ENCODE measurements at places on chromosomes 5 and 9. TPM values are rescaled to one million over a fixed set of nuclear protein-coding genes. Genes with fewer than 3 reads are reported as not detected.

GRCh38 chr9:71741926-71742648, 26.2 kb downstream of the CEMIP2 start:
- no peak for DNase-seq

DNA sequence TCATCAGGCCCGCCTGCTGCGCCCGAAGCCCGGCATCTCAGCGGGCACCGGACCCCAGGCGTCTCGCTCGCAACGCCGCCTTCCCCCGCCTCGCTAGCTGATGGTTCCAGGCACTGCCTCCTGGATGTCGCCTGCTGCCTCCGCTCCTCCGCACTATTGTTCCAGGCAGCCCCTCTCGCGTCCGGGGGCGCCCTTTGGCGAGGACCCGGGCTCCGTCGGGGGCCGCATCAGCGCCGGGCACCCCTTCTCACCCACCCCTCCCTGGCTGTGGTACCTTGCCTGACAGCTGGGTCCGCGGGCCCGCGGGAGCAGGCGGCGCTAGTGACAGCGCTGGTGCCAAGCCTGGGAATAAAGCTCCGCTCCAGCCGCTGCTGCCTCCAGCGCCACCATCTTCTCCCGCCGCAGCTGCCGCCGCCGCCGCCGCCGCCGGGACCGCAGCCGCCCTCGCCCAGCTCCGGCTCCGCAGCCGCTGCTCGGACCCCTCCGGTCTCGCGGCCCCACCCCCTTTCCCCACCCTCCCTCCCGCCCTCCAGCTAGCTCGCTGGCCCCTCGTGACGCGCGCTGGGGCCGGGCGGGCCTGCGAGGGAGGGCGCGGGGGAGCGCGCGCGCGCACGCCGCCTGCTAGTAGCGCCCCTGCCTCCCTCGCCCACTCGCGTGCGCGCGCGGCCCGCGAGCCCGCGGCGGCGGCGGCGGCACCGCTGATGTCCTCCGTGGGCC, at the start of gene APBA1:
Gene APBA1, minus strand, starts transcription at position 493 of the 717 bp plus-strand sequence.
- DNase-seq = peak; percentile 88

DNA sequence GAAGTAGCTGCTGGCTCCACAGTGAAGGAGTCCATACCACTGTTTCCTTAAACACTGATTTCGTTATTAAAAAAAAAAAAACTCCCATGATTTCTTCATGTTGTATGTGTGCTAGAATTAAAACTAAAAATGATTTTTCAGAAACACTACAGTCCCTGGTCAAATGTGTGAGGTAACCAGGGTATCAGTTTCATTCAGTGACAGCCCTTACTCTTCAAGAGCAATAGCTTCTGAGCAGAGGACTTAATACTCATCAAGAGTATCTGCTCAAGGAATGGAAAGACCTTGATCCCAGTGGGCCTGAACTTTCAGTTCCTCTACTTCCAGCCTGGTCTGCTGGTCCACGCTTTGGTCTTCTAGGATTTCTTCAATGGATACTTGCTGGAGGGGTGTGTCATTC, 95.1 kb downstream of the BNC2 start:
- no peak for DNase-seq

GRCh38 chr5:74257060-74257527, 383.4 kb downstream of the ENC1 start:
- DNase-seq = no peak

- DNase-seq = no peak
These were observed 15.9 kb downstream of the NFIL3 start for GRCh38 chr9:91407580-91408318.

GRCh38 chr5:65822710-65823109, 100.7 kb downstream of the NLN start:
- no peak for DNase-seq

DNA sequence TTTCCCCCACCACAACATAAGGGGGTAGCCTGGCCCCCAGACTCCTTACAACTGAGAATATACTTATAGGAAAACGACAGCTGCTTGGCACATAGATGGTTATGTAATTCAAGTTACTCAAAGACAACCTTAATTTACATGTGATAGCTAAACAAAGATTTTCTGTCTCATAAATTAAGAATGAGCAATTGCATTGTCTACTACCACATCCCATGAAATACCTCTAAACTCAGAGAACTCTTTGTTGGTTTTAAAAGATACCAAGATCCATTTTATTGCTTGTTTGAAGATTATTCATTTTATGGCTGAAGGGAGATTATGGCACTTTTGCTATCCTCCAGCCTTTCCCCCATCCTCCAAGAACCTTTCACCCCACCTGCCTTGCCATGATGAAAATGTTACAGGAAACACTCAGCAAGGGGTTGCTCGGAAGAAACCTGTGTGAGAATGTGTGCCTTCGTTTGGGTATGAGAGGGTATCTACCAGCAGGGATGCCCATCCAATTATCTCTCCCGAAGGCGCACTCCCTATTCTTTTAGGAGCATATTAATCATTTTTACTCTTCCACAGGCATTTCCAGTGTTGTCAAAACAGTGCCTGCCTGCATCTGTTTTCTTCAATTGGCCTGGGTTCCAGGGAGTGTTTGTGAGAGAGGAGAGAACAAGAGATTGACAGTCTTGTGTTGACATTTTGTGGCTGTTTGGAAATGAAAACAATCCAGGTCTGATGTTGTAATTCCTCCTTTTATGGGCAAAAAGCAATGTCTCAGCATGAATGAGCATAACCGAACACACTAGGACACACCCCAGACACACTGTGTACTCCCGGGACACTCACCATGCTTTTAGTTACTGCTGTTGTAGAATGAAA, 208.0 kb upstream of the ANKRD55 start:
- DNase-seq = no peak

DNA sequence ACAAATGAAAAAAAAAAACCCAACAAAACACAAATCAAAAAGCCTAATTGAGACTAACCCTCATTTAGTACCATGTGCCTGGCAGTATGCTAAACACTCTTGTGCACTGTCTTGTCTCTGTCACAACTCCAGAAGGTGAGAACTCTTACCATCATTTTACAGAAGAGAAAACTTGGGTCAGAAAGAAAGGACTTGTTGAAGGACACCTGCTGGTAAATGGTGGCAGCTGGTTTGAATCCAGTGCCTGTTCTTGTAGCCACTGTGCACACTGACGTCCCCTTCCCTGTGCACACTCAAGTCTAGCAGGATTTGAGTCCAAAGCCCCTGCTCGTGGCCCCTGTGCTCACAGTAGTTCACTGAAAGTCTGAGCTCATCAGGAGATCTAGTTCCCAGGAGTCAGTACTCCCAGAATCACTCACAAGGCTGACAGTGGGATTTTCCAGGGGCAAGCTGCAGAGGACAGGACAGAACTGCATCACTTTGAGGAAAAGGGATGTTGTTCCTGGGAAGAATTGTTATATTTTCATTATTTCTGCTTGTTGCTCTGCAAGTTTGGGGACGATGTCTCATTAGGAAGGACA, 43.0 kb upstream of the HSD17B4 start:
- no peak for DNase-seq

GRCh38 chr5:65981969-65982619, 55.7 kb downstream of the ERBIN start:
- no peak for DNase-seq

DNA sequence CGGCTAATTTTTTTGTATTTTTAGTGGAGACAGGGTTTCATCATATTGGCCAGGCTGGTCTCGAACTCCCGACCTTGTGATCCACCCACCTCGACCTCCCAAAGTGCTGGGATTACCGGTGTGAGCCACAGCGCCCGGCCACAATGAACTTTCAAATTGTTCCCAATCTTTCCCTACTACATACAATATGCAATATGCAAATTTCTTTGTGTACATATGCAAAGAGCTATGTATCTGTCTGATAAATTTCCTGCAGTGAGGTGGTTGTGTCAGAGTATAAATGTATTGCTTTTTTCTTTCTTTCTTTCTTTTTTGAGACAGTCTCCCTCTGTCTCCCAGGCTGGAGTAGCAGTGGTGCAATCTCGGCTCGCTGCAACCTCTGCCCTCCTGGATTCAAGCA, 48.8 kb upstream of the PLPP1 start:
- DNase-seq = no peak

- peak; percentile 42 for DNase-seq
These were observed 188.2 kb downstream of the PAX5 start for GRCh38 chr9:36845844-36846243.

- DNase-seq = no peak
These were observed 2.8 kb upstream of the GRK6 start for GRCh38 chr5:177423671-177424070.

- no peak for DNase-seq
These were observed 132.4 kb downstream of the MCTP1 start for GRCh38 chr5:95152535-95152934.

GRCh38 chr9:18143073-18143745, 330.7 kb upstream of the ADAMTSL1 start:
- no peak for DNase-seq

- no peak for DNase-seq
These were observed 67.1 kb downstream of the CCDC192 start for GRCh38 chr5:127770272-127770671.

DNA sequence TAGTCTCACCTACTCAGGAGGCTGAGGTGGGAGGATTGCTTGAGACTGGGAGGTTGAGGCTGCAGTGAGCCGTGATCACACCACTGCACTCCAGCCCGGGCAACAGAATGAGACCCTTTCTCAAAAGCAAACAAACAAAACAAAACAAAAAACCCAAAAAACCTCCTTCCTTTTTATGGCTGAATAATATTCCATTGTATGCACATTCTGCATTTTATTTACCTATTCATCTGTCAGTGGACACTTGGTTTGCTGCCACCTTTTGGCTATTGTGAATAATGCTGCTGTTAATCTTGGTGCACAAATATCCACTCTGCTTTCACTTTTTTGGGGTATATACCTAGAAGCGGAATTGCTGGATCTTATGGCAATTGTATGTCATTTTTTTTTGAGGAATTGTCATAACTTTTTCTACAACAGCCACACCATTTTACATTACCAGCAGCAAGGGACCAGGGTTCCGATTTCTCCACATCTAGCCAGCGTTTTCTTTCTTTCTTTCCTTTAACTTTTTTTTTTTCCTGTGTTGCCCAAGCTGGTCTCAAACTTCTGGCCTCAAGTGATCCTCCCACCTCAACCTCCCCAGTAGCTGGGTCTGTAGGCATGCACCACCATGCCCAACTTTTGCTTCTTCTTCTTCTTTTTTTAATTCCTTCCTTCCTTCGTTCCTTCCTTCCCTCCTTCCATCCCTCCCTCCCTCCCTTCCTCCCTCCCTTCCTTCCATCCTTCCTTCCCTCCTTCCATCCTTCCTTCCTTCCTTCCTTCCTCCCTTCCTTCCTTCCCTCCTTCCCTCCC, 30.6 kb downstream of the NKX2-5 start:
- DNase-seq = no peak

GRCh38 chr9:120387257-120388002, 192.5 kb downstream of the CDK5RAP2 start:
- DNase-seq = peak; percentile 79

- DNase-seq = no peak
These were observed 443.9 kb upstream of the KLF4 start for GRCh38 chr9:107933516-107933915.

GRCh38 chr9:129868023-129868871, 33.0 kb downstream of the USP20 start:
- peak; percentile 80 for DNase-seq

GRCh38 chr9:137034709-137035506, 3.0 kb upstream of the FUT7 start:
- peak; percentile 93 for DNase-seq

DNA sequence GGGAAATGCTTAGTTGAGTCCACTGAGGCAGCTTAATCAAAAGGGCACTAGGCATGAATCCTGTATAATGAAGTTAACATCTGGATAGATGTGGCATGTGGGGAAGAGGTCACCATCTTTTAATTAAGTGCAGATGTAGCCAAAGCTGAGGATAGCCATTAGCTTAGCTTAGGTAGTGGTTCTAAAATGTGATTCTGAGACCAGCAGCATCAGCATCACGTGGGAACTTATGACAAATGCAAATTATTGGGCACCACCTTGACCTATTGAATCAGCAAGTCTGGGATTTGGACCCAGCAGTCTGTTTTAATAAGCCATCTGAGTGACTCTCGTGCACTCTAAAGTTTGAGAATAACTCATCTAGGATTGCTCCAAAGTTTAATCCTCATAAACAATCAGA, 63.8 kb downstream of the SNCAIP start:
- DNase-seq = no peak

GRCh38 chr9:71120501-71121247, 747 bp downstream of the TRPM3 start:
- DNase-seq = peak; percentile 68

- no peak for DNase-seq
These were observed 3.2 kb upstream of the C5orf63 start for GRCh38 chr5:127076315-127077129.

GRCh38 chr5:55865831-55866230, 14.7 kb downstream of the IL31RA start:
- no peak for DNase-seq

DNA sequence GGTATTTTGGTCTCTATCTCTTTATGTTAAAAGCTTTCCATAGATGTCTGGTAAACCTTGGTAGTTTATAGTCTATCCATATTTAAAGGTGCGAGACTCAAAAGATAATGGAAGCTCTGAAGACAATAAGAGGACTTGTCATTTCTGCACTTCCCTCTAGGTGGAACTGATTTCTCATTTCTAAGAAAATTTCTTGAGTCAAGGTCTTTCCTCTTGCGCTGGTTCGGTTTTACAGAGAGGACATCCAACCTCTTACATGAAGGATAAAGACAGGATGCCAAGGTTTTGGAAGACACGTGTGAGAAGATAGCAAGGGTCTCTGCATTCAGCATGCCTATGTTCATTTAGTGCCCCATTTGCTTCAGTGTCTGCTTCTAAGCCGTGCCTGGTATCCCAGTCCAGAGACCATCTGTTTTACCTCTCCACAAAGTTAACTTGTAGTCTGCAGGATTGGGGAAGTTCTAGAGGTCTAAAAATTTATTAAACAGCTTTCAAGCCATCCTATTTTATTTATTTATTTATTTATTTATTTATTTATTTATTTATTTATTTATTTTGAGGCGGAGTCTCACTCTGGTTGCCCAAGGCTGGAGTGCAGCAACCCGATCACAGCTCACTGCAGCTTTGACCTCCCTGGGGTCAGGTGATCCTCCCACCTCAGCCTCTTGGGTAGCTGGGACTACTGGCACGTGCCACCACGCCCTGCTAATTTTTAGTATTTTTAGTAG, 41.6 kb downstream of the KIAA1191 start:
- DNase-seq = no peak

DNA sequence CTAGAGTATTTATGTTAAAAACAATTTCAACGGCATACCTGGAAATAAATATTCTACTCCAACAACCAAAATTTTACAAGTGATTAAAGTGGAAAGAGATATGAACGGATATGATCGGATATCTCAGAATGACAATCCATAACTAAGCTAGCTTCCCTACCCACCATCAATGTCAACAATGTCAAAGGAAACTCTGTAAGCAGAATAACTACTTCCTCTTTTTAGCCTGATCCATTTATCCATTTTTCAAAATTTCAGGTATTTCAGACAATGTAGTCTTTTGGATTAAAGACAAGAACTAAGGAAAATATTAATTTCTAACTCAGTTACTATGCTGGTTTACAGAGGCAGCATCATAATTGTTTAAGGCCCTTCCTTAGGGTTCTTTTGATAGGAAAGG, 188.7 kb downstream of the DENND1A start:
- no peak for DNase-seq

GRCh38 chr5:127589309-127590030, 59.4 kb upstream of the CTXN3 start:
- no peak for DNase-seq

The PAPPA gene
- total RNA-seq = 9.9 TPM

The BARHL1 gene
- not detected for total RNA-seq

The XPA gene
- 15.1 TPM for total RNA-seq

The LAMC3 gene
- total RNA-seq = 0.29 TPM

The TNC gene
- total RNA-seq = 1,076 TPM

The NDOR1 gene
- total RNA-seq = 6.7 TPM

The KIF12 gene
- not detected for total RNA-seq

The WHRN gene
- total RNA-seq = 2.5 TPM

The LCN9 gene
- not detected for total RNA-seq
